Tibial nerve (tissue), 4 donors: ENCODE measurements at places on chromosomes 11 and 22. TPM values are rescaled to one million over a fixed set of nuclear protein-coding genes. Genes with fewer than 3 reads are reported as not detected.
A peak's percentile ranks its signal among the peaks of the same experiment; 100 is the strongest.

GRCh38 chr11:95147364-95147905, 57.8 kb downstream of the ENDOD1 start:
- H3K36me3 ChIP-seq, result no peaks in the 10 kb centered on the region
- no peaks in the 10 kb centered on the region for H3K27me3 ChIP-seq
- no peak overlapping the region for H3K4me3 ChIP-seq
- no peaks in the 10 kb centered on the region for H3K4me1 ChIP-seq
- H3K27ac ChIP-seq, result no peak overlapping the region

DNA sequence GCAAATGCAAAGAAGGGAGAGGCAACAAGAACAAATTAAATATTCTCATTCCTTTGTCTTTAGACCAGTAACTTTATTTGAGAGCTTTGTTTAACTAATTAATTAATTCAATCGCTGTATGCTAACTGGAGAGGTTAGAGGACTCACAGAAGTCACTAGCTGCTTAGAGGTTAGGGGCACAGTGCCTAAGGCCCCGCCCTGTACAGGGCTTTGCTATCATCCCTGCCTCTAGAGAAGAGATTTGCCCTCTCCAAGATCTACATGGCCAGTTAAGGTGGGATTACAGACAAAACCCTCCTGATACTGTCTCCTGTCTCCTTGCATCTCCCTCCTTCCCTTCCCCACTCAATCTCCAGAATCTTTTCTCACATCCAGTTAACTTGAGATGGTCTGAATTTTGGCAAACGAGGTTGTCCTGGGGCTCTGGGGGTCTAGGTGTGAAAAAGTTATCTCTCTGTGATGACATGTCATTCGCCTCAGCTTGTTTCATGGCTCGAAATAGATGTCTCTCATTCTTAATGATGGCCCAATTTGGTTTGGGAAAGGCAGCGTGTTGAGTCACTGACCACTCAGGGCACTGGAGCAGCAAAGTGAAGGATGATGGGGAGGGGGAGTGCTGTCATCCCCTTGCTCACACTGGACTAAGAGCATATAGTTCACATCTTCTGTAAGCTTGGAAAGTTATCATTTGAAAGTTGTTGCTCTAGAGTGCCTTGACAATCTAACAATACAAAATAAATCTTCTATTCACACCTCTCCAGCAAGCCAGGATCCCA, 190.9 kb downstream of the KIRREL3 start:
- peaks cover 11% of the 10 kb centered on the region for H3K4me1 ChIP-seq
- DNase-seq, result no peak
- no peaks in the 10 kb centered on the region for H3K27me3 ChIP-seq
- H3K27ac ChIP-seq, result no peak overlapping the region
- H3K4me3 ChIP-seq, result no peak overlapping the region
- no peaks in the 10 kb centered on the region for H3K36me3 ChIP-seq

- H3K27ac ChIP-seq, result no peak overlapping the region
- no peaks in the 10 kb centered on the region for H3K4me1 ChIP-seq
Observed at GRCh38 chr11:12189543-12190235, 79.3 kb downstream of the MICAL2 start.

DNA sequence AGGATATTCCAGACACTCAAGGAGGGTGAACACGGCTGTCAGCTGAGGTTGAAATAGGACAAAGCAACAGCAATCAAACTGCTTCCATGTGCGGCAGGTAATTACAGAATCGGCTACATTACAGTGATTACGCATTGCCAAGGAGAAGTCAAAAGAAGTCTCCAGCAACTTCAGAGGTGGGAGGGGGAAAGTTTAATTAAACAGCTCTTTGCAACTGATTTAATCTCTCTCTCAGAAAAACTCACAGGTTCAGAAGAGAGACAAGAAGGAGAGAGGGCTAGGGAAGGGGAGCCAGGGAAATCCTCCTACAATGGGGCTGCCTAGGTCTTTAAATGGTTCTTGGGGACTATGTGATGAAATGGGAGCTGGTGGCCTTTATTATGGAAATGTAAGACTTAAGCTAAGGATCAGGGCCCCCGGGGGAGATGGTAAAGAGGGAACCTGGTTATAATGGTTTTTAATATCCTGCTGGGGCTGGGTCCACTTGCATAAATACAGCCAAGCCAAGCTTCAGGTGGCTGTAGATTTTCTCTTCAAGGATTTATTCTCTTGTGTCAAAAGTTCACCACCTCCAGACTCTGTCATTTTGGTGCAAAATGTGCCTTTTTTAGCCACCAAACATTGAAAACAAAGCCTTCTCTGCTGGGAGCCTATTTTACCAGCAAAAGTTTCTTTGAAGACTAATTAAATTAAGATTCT, 354.7 kb upstream of the NARS2 start:
- H3K36me3 ChIP-seq, result no peaks in the 10 kb centered on the region
- H3K27ac ChIP-seq, result no peak overlapping the region
- no peaks in the 10 kb centered on the region for H3K27me3 ChIP-seq
- H3K4me3 ChIP-seq, result no peak overlapping the region

DNA sequence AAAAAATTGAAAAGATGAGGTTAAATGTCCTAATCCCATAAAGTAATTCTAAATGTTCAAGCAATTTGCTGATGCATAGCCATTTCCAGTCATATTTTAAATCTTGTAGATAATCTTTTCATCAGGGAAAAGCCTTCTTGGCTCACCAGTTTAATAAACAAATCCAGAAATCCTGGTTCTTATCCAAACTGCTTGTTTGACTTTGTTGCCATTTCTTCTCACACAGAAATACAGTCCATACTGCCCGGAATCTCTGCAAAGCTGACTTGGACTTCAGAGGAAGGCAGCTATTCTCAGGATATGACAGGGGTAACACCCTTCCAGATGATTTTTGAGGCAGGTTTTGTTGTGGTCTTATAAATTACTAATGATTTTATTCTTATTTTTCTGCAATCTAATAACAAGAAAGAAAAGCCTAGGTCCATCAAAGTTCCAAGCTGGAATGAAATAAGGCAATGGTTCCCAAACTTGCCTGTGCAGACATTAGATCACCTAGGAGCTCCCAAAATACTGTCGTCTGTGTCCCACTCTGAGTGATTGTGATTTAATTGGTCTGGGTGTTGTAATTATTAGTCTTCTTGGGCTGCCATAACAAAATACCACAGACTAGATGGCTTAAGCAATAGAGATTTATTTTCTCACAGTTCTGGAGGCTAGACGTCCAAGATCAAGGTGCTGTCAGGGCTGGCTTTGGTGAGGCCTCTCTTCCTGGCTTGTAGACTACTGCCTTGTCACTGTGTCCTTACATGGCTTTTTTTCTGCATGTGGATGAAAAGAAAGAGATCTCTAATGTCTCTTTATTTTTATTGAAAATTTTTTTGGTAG, 55.1 kb upstream of the RCE1 start:
- H3K27ac ChIP-seq, result no peak overlapping the region
- no peak for DNase-seq
- H3K4me1 ChIP-seq, result no peaks in the 10 kb centered on the region

- no peak overlapping the region for H3K27ac ChIP-seq
- no peak overlapping the region for H3K4me3 ChIP-seq
- DNase-seq, result no peak
- peaks cover 33% of the 10 kb centered on the region for H3K4me1 ChIP-seq
- H3K36me3 ChIP-seq, result no peaks in the 10 kb centered on the region
Observed at GRCh38 chr11:119683783-119684182, 45.2 kb downstream of the NECTIN1 start.

- DNase-seq, result no peak
- H3K27ac ChIP-seq, result no peak overlapping the region
- no peak overlapping the region for H3K4me3 ChIP-seq
- no peaks in the 10 kb centered on the region for H3K27me3 ChIP-seq
- H3K4me1 ChIP-seq, result no peaks in the 10 kb centered on the region
Observed at GRCh38 chr22:45077286-45077685, 67.5 kb upstream of the PHF21B start.

- H3K4me3 ChIP-seq, result no peak overlapping the region
- no peaks in the 10 kb centered on the region for H3K27me3 ChIP-seq
- H3K4me1 ChIP-seq, result no peaks in the 10 kb centered on the region
- no peak overlapping the region for H3K27ac ChIP-seq
Observed at GRCh38 chr22:25210793-25211192, 8.6 kb upstream of the CRYBB2 start.

DNA sequence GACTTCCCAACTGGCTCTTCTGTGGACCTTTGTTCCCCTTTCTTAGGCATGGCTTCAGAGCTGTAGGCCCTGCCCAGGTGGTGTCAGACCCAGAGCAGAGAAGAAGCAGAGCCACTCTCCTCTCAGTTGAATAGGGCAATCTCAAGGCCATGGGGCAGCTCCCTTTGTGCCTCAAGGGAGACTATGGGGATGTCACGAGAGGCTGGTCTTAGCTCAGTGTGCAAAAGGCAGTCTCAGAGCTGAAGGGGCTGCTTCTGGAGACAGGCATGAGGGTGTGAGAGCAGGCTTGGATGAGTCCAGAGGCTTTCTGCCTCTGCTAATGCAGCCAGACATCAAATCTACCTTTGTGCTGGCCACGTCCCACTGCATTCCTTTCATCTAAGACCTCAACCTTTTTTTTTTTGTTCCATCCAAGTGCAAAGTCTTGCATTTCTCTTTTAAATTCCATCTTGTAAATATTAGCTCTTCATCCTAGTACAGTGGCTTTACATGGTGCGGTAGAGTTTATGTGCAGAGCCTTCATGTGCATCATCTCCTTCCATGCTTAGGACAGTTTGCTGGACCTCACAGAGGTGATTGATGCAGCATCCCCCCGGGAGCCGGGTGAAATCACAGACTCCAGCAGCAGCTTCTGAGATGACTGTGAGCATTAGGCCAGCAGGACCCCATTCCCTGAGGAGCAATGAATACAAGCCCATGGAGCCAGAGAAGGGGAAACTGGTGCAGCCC, 34.2 kb upstream of the FCHSD2 start:
- no peak overlapping the region for H3K4me3 ChIP-seq
- H3K36me3 ChIP-seq, result no peaks in the 10 kb centered on the region
- no peak for DNase-seq
- no peaks in the 10 kb centered on the region for H3K27me3 ChIP-seq
- no peaks in the 10 kb centered on the region for H3K4me1 ChIP-seq

DNA sequence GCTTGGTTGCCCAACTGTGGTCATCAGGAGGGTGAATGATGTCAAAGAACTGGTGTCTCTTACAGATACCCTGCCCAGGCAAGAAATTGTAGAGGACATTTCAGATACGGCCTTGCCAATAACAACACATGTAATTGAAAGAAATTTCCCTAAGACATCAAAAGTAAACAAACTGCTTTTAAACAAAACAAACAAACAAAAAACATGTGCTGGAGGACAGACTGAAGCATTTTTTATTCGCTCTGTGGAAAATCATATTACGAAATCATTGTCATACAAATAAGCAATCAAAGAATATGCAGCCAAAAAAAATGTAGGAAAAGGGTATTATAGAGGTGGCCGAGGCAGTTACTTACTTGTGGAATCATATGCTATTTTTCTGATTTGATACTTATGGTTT, 52.1 kb upstream of the MYEOV start:
- no peaks in the 10 kb centered on the region for H3K36me3 ChIP-seq
- H3K27me3 ChIP-seq, result no peaks in the 10 kb centered on the region
- H3K27ac ChIP-seq, result no peak overlapping the region
- no peak for DNase-seq

DNA sequence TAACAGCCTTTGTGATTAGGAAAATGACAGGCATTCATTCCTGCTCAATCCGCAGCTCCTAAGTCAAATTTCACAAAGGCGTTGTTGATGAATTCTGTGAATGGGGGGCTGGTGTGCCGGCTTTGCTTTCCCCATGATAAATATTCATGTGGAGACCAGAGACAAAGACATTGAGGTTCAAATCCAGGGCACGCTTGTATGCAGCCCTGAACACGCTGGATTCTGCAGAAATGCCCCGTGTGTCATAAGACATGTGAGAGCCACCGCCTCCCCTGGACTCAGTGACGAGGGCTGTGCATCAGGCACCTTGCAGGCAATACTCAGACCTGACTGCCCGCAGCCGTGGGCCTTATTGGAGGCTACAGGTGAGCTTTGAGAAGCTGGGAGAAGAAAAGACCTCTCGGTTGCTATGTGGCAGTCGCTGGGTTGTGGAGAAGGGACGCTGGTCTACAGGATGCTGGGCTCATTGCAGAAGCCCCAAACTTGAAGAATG, 906.2 kb downstream of the BRD1 start:
- H3K27ac ChIP-seq, result peak overlapping the region; percentile 66
- no peaks in the 10 kb centered on the region for H3K4me1 ChIP-seq
- H3K36me3 ChIP-seq, result no peaks in the 10 kb centered on the region
- no peak for DNase-seq

GRCh38 chr11:125425601-125426000, 70.5 kb downstream of the FEZ1 start:
- peak; percentile 53 for DNase-seq
- H3K27ac ChIP-seq, result no peak overlapping the region
- no peaks in the 10 kb centered on the region for H3K36me3 ChIP-seq
- no peaks in the 10 kb centered on the region for H3K27me3 ChIP-seq
- H3K4me3 ChIP-seq, result no peak overlapping the region

DNA sequence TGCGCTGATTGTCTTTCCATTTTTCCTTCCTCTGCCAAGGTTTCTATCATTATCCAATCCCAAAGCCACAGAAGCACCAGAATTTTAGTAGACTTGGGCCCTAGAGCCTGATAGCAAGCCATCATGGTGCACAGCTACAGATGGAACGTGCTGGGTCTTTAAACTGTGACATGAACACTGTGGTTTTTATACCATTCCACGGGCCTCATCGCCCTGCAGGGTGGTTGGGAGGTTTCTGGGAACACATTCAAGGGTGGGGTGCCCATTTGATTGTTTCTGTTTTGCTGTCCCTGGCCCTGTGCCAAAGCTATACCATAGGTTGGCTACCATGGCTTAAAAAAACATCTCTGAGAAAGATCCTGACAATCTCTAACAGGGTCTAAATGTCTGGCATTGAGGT, 151.9 kb downstream of the CACNA1I start:
- no peaks in the 10 kb centered on the region for H3K4me1 ChIP-seq
- H3K4me3 ChIP-seq, result no peak overlapping the region
- no peak for DNase-seq
- H3K27me3 ChIP-seq, result no peaks in the 10 kb centered on the region
- H3K36me3 ChIP-seq, result no peaks in the 10 kb centered on the region
- no peak overlapping the region for H3K27ac ChIP-seq

DNA sequence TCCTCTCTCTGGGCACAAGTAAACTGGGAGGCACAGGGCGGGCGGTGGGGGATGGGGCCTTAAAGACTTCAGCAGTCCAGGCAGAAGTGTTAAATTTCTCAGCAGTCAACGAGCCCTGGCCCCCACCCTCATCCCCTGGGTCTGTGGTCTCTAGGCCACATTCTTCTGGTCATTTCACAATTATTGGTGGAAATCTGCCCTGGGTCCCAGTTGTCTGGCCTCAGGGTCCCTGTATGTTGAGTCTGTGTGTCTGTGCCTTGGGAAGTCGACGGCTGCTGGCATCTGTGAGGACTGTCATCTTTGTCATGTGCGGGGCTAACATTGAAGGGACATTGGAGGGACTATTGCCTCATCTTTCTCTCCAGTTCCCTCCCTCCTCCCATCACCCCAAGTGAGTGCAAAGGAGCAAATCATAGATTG, 1.7 kb downstream of the TSPAN18 start:
- peak overlapping the region; percentile 66 for H3K27ac ChIP-seq
- H3K27me3 ChIP-seq, result no peaks in the 10 kb centered on the region
- no peak for DNase-seq

Gene SCN4B
- 1.3 TPM for total RNA-seq

Gene SYNGR1
- total RNA-seq, result 28.2 TPM

Gene MOV10L1
- 3.7 TPM for total RNA-seq

Gene MRGPRX1
- total RNA-seq, result not detected

Gene C11orf65
- total RNA-seq, result 0.59 TPM

Gene DDX10
- 36.8 TPM for total RNA-seq

Gene FOLR1
- total RNA-seq, result 0.39 TPM

Gene RFPL3
- total RNA-seq, result not detected

Gene PKDREJ
- total RNA-seq, result not detected

Gene POLA2
- 13.5 TPM for total RNA-seq

Gene CHCHD10
- 9.6 TPM for total RNA-seq
